ENCODE measurements at places on chromosomes 3 and 15.

- no peak for DNase-seq
These were observed 5.2 kb upstream of the IMPG2 start for GRCh38 chr3:101325393-101326134.

GRCh38 chr15:73558529-73558928 is 74.7 kb downstream of the NPTN start:
- DNase-seq, result no peak

DNA sequence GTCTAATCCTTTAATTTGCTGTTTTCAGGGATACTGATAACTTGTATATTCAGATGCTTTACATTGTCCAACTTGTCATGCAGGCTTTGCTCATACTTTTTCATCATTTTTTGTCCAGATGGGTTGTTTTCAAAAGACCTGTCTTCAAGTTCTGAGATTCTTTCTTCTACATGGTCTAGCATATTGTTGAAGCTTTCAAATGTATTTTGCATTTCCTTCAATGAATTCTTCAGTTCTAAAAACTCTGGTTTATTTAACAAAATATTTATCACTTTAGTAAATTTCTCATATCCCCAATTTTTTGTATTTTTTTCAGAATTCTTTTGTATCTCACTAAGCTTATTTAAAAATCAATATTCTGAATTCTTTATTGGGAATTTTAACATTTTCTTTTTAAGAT is 388.3 kb upstream of the IL12A start:
- no peak for DNase-seq

- DNase-seq, result no peak
These were observed 19.2 kb upstream of the TKT start for GRCh38 chr3:53274938-53275605.

GRCh38 chr3:186502966-186503712 is 41.0 kb downstream of the CRYGS start:
- DNase-seq, result no peak

GRCh38 chr3:46829699-46830208 is 33.5 kb downstream of the MYL3 start:
- no peak for DNase-seq

DNA sequence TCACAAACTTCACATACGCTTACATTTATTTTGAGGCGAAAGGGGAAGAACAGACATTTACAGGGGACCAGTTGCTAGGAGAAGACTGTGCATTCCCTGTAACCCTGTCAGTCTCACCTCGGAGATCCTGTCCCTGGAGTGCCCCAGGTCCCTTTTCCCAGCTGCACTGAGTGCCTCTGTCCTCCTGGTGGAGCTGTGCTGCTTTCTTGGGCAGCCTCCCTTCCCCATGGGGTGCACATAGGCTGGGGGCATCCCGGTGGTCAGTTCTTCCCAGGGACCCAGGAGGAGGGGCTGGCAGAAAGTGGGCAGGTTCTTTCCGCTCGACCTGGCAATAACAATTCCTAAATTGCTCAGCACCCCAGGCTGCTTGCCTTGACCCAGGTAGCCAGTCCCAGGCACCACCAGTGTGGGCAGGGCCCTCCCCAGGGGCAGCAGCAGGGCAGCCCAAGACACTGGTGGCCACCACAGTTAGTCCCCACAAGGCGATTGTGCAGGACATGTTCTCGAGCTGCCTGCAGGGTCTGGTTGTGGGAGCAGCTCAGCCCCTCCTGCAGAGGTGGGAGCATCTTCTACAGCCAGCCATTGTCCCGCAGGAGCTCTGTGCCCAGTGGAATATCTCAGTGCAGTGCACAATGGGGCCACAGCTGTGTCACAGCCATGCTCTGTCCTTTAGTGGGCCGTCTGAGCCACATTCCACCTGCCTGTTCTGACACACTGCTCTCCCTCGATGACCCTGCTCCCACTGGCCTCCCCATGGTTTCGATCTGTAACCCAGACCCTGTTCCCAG is 36.3 kb downstream of the APBA2 start:
- DNase-seq, result no peak

GRCh38 chr3:29281344-29282241 is 722 bp downstream of the RBMS3 start:
- DNase-seq, result no peak

DNA sequence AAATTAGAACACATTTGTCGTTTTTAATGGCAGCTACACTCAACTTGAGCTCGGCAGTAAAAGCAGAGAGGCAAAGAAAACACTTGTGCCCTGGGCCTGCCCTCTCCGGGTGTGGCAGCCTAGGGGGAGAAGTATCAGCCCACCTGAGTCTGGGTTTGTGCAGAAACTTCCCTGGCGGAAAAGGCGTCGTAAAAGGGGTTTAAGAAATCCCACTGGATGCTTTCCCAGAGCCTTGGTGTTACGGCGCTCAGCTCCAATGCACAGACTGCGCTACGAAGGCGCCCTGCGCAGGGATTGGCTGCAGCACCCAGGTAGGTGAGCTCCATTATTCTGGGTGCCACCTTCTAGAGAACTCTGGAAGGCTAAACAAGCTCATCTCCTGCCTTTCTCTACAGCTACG is 461.5 kb upstream of the NR2F2 start:
- DNase-seq, result no peak

DNA sequence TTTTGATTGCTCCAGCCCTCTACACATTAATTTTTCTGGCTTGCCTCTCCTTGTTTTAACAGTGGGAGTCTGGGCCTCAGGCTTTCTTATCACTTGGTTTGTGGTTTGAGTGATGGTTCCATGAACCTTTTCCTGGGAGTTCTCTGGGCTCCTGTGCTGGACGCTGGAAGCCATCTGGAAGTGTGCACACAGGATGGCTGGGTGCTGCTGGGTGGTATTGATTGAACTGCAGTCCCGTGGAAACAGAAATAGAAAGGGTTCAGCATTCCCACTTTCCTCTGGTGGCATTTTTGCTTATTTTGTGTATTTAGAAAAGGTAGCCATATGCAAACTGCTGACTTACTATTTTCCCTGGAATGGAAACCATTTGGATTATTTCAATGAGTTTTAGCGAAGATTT is 25.6 kb downstream of the MITF start:
- DNase-seq, result no peak

GRCh38 chr3:144052275-144052674 is 80.7 kb downstream of the DIPK2A start:
- no peak for DNase-seq

DNA sequence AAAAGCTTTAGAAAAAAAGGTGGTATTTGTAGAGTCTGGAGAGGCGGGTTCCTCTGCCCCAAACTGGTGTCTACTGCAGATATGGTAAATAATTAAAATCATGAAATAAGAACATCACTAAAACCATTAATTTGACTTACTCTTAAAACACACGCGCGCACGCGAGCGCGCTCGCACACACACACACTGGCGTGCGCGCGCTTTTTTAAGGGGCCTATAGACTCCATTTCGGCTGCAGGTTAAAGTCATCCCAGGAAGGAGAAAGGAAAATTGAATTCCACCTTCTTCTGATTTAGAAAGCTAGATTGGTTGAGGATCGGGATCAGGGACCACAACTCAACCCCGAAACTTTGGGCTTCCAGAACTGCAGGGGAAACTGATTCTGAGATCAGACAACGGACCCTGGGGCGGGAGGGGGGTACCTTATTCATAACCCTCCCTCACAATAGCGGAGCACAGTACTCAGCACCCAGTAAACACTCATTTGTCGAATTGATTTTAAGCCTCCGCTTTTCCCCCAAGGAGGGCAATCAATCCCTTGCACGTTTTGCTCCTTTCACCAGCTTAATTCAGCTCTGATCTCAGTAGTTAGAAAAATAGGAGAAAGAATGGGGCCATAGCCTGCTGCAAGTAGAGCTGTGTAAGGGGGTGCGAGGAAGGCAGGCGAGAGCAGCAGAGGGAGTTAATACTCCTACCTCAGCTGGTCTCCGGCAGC is 509 bp upstream of the LRRC3B start:
- no peak for DNase-seq

DNA sequence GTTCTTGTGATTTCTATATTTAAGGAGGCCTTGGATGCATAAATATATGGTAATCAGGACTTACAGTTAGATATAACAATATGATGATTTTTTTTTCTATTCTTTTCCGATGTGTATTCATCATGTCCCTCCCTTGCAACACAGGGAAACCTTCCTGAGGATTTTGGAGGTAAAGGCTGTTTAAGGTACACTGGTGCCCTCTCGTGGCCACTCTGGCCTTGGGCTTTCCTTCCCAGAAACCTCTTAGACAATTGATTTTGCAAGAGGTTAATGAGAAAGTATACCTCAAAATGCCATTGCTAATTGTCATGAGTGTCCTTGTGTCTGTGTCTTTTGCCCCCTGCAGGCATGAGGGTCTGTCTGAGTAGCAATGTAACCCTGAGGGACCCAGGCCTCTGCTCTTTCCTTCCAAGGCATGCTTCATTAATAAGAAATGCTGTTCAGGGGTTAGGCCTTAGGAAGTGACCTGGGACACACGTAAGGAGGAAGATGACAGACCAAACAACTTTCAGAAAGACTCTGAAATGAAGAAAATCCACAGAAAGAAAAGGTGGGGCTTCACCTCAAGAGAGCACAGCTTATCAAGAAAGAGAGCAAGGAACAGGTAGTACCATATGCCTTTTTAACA is 70.3 kb upstream of the PPP2R3A start:
- peak; percentile 66 for DNase-seq

- peak; percentile 0 for DNase-seq
These were observed 8.3 kb upstream of the EPHA3 start for GRCh38 chr3:89098964-89099585.

DNA sequence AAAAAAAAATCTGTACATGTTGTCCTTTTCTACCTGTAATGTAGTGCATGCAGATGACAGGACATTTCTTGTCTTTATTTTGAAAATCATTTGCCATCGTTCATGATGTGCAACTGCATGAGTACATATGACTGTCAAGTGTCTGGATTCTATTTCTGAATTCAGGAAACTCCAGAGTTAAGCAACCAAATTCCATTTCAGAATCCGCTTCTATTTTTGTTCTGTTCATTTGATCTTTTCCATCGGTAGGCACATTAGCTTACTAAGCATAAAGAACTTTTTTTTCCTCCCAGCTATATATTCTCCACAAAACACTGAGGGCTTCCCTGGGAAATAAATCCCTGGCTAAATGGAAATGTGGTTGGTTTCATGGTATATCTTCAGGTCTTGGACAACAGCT is 365.6 kb downstream of the PTPRG start:
- DNase-seq, result no peak

DNA sequence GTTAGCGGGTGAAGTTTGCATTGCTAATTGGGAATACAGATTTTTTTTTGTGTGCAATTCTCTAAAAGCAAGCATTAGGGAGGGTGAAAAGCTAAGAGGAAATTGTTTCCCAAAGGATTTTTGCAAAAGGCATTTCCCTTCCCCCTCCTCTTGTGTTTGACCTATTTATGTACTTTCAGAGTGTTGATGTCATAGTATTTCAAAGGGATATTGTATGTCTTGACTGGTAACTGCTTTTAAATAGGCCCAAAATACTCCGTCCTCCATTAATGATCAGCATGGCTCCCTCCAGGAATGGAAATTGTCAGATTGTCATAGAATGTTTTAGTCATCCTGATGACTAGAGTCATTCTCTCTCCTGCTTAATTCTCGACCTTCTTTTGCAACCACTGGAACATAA is 32.4 kb downstream of the TRIM71 start:
- no peak for DNase-seq

DNA sequence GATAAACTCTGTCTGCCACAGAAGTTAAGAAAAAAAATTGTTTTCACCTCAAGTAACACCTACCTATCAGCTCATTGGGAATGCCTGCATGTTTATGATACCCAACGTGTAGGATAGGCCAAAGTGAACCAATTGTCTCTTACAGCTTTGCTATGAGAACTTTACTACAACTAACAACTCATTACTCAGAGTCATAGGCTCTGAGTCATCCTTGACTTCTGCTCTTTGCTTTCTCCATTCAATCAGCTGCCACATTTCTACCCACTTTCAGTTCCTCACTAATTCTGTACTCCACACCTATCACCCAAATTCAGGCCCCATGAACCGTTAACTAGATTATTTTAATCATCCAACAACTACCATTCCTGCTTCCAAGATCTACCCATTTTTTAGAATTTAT is 843.9 kb downstream of the TUSC7 start:
- no peak for DNase-seq

GRCh38 chr3:14518432-14518802 is 21.7 kb downstream of the GRIP2 start:
- no peak for DNase-seq

GRCh38 chr3:53715815-53716483 is 130.3 kb downstream of the CHDH start:
- DNase-seq, result no peak

DNA sequence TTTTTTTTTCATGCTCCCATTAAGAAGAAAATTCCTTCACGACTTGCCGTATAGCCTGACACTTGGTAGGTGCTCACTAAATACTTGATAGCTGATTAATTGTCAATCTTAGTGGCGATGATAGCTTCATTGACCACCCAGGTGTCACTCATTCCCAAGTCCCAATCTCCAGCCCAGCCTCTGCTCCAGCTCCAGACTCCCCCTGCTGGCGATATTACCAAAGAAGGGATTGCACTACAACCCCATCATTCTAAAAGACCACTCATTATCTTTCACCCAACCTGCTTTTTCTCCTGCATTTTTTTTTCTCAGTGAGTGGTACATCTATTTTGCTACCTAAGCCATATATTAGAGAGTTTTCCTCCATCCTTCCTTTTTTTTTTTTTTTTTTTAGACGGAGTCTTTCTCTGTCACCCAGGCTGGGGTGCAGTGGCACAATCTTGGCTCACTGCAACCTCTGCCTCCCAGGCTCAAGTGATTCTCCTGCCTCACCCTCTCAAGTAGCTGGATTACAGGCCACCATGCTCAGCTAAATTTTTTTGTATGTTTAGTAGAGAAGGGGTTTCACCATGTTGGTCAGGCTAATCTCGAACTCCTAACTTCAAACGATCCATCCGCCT is 19.5 kb upstream of the COMMD2 start:
- peak; percentile 28 for DNase-seq

GRCh38 chr3:141526709-141527108 is 39.9 kb downstream of the RASA2 start:
- DNase-seq, result no peak

- DNase-seq, result no peak
These were observed 3.5 kb downstream of the PLOD2 start for GRCh38 chr3:146157325-146158060.

DNA sequence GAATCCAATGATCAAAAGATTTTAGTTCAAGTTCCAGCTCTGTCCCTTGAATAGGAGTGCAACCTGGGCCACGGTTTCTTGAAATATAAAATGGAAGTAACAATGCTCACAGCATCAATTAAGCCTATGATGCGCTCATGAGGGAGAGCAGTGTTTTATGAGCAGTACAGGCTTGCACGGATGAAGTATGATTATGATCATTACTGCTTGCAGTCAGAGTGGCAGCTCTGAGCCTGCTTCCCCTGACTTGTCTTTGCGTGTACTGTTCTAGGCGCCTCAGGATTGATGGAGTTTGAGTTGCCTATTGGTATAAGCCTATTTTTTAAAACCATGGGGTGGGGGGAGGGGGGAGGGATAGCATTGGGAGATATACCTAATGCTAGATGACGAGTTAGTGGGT is 37.0 kb downstream of the ITGB5 start:
- DNase-seq, result no peak
